ENCODE measurements at places on chromosomes 11 and 22.

- DNase-seq = no peak
Measured at GRCh38 chr11:18650859-18651557, 16.9 kb upstream of the SPTY2D1 start.

GRCh38 chr11:117862019-117862725 lies 14.3 kb downstream of the FXYD6 start:
- no peak for DNase-seq

DNA sequence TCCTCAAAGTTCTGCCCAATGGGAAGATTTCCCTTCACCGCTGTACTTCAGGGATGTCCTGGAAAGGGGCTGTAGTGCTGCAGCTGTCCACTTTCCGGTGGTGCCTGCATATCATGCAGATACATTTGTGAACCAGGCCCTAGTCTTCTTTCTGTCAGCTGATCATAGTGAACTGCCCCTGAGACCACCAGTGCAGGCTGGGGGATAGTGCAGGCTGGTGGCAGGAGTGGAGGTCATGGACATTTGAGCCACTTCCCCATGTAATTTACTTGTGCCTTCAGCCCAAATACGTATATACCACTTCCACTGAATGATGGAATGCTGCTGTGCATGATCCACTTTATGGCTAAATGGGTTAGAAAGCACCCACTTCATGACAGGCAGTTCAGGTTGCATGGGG lies 120.0 kb downstream of the ZNF280B start:
- no peak for DNase-seq

DNA sequence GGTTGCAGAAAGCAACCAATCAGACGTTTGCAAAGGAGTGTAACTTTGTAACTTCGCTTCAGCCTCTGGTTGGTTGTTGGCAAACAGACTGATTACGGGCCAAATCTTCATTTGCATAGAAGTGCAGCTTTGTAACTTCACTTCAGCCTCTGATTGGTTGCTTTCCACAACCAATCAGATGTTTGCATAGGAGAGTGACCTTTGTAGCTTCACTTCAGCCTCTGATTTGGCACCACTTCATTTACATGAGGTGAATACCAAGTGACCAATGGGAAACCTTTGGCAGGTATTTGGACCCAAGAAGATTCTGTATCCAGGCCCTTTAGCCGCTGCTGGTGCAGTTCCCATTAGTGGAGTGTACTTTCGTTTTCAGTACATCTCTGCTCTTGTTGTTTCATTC lies 16.0 kb downstream of the USP47 start:
- DNase-seq = peak; percentile 60

- DNase-seq = no peak
Measured at GRCh38 chr22:28812516-28812915, 12.1 kb upstream of the XBP1 start.

- DNase-seq = peak; percentile 87
Measured at GRCh38 chr11:35040221-35040942, 98.6 kb upstream of the CD44 start.

DNA sequence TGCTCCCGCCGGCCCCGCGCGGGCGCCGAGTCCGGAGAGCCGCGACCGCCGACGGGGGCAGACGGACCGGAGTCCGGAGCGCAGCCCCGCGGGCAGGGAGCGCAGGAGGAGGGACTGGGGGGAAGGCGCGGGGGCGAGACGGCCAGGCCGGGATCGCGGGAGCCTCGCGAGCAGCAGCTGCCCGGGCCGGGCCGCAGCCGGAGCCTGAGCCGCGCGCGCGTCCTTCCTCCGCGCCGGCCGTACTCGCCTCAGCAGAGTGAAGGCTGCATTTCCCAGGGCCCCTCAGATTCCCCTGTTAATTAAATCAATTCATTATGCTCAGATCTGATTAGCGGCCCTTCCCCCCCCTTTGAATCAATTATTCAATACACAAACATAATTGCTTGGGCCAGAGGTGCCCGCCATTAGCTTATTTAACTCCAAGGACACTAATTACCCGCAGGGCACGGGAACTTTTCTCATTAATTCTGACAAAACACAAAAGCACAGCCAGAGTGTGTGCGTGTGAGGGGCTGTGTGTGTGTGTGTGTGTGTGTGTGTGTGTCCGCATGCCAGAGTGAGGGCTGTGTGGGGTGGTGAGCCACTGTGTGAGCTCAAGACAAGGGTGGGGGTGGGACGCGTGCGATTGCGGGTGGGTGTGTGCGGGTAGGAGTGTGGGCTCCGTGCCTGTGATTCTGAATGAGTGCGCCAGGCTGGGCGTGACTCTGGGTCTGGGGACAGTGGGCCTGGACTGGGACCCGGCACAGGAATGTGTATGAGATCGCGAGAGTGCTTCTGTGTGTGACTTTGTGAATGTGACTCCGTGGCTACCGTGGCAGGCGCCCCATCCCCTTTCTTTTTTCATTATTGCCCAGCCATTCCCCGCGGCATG lies 5.1 kb upstream of the LMO1 start:
- no peak for DNase-seq

DNA sequence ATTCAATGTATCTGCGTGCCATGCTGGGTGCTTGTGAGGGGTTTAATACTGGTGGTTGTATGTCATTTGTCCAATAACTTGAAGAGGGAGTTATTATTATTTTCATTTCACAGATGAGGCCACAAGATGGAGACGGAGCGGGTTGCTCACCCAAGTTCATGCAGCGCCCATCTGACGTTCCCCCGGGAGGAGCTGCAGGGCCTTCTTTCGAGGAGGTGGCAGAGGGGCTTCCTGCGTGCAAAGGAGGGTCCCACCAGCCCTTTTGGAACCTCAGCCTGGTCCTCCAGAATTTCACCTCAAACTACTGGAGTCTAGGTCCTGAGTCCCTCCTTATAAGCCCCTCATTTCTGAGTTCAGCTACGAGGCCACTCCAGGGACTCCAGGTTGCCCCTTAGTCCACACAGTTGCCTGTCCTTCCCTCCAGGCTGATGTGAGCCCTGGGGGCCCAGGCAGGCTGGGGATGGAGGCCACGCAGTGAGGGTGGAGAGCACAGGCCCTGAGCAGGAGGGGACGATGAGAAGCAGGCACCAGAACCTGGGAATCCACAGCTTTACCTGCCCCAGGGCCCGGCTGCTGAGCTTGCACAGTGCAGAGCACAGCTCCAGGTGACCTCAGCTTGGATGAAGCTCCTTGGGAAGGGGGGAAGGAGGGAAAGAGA lies 2.9 kb upstream of the VSIG10L2 start:
- DNase-seq = no peak

DNA sequence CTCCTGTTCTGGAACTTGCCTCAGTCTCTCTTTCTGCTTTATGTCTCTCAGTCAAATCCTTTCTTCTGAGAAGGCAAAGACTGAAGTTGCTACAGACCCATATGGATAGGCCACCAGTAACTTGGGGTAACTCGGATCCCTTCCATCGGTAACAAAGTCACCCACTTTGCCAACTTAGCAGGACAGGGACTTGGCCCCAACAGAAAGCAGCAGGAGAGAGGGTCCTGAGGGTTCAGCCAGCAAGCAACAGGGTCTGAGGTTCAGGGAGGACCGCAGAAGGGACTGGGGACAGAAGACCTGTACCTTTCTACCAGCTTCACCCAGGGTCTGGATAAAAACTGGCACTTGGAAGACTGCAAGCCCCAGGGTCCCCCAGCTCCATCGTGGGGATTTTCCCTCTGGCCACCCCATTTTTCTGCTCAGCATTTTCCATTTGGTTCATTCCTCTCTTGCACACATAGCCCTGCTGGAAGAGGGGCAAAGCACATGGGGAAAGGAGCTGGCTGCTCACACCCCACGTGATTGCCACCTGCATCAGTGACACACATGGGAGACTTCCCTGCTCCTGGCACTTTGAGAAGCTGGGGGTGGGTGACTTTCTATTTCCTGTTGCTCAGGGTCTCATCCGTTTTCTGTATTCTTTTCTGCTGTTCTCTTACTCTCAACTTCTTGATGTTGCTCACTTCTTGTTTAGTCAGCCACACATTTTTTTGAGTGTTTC lies 34.6 kb upstream of the GNAZ start:
- no peak for DNase-seq

GRCh38 chr22:27568265-27568664 lies 233.3 kb downstream of the MN1 start:
- no peak for DNase-seq

- no peak for DNase-seq
Measured at GRCh38 chr22:42945027-42945426, 69.9 kb downstream of the PACSIN2 start.

DNA sequence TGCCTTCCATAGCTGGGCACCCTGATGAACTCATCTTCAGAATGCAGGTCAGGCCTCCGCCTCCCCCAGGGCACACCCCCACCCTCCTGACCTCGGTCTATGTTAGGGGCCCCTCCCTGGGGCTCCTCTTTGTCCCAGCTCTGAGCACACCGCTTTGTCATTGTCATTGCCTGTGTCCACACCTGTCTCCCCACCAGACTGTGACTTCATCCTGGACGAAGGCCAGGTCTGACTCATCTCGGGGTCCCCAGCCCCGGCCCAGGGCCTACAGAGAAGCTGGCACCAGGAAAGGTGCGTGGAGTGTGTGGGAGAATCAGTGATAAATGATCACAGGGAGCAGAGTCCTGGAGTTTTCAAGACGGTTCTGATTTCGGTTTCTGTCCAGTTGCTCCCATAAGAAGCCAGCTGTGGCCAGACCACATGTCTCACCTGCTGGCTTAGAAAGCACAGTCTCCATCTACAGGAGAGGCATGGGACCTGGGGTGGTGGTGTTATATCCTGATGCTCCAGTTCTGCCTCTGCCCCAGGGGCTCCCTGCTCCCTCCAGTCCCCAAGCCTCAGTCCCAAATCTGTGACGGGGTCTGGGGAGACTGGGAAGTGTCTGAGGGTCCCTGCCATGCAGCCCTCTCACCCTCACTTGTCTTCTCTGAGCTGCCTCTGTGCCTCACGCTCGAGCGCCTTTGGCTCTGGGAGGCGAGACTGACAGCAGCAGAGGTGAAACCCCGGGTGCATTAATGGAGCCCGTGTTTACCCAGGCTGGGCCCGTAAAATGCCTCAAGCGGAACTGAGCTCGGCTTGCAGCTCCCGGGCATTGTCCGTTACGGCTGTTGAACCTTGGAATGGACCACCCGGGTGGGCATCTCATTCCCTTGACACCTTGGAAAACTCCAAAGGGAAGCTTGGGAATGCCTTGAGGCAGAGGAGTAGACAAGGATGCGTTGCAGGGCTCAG lies 85.5 kb upstream of the WNT11 start:
- no peak for DNase-seq

GRCh38 chr11:90846628-90847027 lies 623.8 kb upstream of the CHORDC1 start:
- no peak for DNase-seq

DNA sequence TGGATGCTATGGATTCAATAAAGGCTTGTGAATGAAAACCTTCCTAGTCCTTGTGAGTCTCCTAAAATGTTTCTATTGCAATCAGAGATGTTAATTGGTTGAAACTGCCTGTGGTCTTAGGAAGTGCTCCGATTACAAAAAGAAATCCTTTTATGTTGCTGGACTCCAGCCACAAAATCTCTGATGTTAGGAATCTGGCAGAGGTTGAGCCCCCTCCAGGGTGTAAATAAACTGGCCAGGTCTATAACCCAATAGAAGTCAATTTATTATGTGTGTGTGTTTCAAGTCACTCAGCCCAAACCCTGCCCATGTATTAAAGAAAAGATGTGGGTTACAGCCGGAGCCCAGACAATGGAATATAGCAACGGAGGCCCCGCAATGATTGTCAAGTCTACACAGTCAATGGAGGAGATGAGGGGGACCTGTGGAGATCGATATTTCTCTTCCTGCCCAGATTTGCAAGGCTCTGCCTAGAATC lies 218.1 kb upstream of the SORL1-AS1 start:
- no peak for DNase-seq

DNA sequence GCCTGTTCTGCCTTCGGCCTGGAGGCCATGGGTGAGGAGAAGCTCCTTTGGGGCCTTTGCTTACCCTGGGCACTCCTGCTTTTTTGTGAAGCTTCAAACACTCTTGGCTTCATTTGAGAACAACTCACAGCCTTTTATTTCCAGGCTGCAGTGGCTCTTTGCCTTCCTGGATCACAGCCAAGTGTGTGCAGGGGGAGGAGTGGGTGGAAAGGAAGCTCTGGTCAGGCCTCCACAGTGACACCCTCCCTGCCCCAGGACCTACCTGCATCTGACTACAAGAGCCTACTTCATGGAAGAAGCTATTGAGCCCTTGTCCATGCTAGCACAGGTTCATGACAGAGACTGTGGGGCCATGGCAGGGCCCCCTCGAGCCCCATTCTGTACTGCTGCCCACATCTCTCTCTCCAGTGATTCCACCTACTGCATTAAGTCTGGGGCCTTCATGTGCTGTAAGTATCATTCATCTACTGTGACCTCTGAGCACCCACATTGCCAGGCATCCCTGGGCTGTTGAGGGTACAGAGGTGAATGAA lies 52.3 kb downstream of the GAB4 start:
- DNase-seq = no peak

- no peak for DNase-seq
Measured at GRCh38 chr11:34509336-34509876, 4.2 kb downstream of the ELF5 start.

DNA sequence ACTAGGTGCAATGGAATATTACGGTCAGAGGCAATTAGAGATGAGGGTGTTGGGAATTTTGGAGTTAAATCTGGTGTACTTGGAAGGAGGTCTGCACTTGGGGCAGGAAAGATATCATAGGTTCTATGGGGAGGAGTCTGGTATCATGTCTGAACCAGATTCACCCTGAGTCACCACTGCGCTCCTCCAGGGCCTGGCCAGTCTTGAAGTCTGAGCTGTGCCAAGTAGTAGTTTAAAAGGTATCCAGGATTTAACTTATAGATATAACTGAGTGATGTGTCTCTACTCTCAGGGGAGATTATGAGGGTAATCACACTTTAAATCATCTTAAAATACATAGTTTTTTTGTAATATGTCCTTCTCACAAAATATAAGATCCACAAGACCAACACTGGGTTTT lies 6.6 kb downstream of the CNGA4 start:
- no peak for DNase-seq

GRCh38 chr11:30683176-30683575 lies 97.0 kb upstream of the MPPED2 start:
- DNase-seq = no peak

DNA sequence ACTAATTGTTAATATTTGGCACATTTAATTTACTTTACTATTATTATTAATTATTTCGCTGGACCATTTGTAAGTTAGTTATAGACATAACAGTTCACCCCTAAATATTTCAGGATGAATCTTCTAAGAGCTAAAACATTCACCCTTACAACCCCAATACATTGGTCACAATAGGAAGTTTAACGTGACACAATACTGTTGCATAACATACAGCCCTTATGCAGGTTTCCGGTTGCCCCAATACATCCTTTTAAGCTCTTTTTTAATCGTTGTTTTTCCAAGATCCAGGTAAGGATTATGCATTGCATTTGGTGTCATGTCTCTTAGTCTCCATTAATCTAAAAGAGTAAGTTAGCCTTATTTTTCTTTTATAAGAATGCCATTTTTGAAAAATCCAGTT lies 71.2 kb downstream of the HSD17B12 start:
- DNase-seq = no peak

DNA sequence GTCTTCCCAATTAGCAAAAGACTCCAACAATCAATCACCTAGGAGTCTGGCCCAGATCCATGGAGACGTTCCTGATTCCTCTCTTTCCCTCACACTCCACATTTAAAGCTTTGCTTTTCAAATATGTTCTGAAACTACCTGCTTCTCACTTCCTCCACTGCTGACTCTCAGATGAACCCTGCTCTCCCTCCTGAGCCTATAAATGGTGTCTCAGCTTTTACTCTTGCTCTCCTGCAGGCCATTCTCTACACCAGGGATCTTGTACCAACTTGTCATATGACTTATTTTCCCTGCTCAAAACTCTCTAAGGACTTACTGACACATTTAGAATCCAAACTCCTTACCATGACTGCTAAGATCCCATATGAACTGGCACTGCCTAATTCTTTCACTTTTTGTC lies 138.4 kb upstream of the DDI1 start:
- no peak for DNase-seq
